Posterior cingulate gyrus (tissue), 11 donors: ENCODE measurements at places on chromosomes 6 and 20.

GRCh38 chr6:51466427-51466826 lies 621.0 kb downstream of the PKHD1 start:
- no peak for DNase-seq

GRCh38 chr20:56245761-56246160 lies 2.8 kb upstream of the MC3R start:
- DNase-seq: no peak

GRCh38 chr6:35677456-35677855 lies 11.3 kb downstream of the FKBP5 start:
- no peak for DNase-seq

- DNase-seq: no peak
Measured at GRCh38 chr20:48751871-48752270, 75.9 kb downstream of the PREX1 start.

DNA sequence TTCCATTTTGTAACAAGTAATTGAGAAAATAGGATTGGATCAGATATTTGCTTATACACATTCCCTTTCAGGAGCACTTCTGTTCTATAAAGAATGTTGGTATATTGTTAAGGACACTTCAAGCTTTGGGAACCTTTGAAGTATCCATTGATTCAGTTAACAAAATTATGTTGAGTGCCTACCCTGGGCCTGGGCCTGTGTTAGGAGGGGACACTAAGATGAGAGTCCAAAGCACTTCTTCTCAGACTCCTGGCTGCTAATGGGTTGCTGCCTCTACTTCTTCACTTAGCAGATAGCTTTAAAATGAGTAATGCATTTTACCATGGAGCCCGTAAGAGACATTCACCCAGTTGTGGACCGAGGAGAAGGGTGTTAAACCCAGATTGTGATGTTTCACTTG lies 40.3 kb downstream of the PTPN1 start:
- DNase-seq: no peak

DNA sequence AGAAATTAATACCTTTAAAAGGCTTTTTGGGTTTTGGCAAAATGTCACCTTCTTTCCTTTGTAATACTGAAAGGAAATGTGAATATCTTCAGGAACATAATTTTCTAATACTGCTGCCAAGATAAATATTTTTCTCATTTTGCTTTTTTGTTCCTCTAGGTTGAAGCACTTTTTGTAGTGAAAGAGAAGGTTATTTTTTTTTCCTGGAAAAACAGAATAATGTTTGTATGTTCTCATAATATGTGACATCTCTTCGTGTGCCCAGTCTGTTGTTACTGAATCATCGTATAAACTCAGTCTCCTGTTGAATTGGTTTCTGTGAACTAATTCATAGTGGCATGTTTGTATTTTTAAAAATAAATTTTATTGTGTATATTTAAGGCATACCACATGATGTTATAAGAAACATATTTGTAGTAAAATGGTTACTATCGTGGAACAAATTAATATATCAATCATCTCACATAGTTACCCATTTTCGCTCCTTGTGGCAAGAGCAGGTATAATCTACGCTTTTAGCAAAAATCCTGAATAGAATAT lies 74.4 kb downstream of the SH3BGRL2 start:
- DNase-seq: no peak

GRCh38 chr6:50822078-50822476 lies 3.4 kb downstream of the TFAP2B start:
- no peak for DNase-seq

DNA sequence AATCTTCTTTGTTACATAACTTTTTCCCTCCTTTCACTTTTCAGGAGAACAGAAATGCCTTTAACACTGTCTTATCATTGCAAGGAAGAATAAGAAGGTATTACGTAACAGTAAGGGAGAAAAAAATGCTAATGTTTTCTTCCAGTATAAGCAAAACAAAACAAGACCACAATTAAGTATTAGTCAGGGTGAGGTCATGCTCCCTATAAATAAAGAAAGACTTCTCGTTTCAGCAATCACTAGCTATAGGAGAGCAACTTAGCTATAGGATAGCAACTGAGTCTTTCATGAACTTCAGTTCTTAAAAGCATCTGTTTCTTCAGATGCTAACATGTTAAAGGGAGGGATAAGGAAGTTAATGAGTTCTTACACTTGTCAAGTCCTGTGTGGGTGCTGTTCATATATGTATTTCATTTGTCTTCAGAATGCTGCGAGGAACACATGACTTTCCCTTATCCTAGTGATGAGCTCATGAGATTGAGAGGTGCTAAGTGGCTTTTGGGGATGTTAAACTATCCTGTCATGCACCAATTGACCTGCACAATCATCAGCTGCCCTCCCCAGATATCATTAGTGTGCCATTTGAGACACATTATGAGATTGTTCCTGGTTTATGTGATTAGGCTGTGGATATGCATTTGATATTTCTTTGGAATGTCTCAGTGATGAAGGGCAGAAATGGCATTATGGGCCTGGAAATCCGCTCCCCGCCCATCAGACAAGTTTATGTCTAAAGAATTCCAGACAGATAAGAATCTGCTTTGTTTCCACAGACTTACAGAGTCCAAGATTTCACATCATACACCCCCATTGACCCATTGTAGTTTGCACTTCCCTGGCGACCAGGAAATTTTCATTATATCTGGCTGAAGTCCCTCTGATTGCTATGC lies 37.5 kb downstream of the LAMA4 start:
- DNase-seq: no peak

GRCh38 chr20:59069026-59069425 lies 26.4 kb upstream of the PRELID3B start:
- no peak for DNase-seq

- no peak for DNase-seq
Measured at GRCh38 chr20:4220756-4221155, 205.4 kb upstream of the RNF24 start.

GRCh38 chr20:32971703-32972161 lies 32.5 kb downstream of the SUN5 start:
- DNase-seq: no peak

DNA sequence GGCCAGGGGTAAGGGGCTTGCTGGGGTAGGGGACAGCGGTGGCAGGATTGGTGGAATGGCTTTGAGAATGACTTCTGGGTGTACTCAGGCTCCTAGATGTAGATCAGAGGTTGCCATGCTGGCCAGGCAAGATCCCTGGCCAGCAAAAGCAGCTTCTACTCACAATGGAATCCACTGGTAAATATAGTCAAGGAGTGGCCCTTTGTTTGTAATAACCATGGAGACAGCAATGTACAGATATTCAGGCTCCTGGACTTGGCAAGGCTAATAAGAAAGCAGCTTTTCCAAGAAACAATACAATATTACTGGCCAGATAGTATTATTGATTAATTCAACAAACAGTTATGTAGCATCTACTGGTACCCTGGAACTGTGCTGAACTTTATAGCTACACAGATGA lies 37.9 kb downstream of the CDH26 start:
- peak; percentile 39 for DNase-seq

DNA sequence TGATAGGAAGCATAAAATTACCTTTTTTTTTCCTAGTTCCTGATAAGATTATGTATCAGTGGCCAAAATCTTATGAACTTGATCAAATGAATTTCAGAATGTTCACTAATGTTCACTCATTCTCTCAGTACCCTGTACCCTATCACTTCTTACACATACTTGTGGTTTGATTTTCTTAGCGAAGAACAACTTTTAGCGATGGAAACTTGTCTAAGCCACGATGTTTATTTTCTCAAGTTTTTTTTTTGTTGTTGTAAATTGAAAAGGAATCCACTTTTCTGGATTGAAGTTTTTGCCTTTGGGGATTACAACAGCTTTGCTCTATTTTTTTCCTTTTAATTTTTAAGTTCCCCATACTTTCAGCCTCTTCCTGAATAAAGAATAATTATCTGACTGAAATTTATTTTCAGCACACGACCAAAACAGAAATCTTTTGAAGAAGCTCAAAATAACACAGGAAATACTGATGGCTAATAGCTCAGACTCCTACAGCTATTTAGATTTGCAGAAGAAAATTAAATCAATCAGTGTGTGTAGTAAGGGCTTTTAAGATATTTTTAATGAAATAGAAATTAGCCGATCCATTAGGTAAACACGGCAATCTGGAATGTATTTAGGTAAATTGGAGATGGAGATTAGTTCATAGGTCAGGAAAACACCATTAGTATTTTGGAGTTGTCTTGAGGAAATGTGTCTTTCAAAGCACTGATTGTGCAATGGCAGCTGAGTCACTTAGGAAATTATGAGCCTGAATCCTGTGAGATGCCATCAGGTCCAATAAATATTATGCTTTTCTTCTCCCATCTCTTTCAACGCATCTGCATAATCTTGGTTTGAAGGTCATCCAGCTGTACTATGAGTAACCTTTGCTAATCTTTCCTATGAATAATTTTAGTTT lies 217.5 kb downstream of the GJA1 start:
- DNase-seq: no peak

GRCh38 chr6:109508166-109508860 lies 25.3 kb upstream of the ZBTB24 start:
- no peak for DNase-seq

- no peak for DNase-seq
Measured at GRCh38 chr6:39074486-39074885, 25.9 kb downstream of the GLP1R start.

GRCh38 chr6:157403686-157404051 lies 22.7 kb downstream of the ZDHHC14 start:
- no peak for DNase-seq

DNA sequence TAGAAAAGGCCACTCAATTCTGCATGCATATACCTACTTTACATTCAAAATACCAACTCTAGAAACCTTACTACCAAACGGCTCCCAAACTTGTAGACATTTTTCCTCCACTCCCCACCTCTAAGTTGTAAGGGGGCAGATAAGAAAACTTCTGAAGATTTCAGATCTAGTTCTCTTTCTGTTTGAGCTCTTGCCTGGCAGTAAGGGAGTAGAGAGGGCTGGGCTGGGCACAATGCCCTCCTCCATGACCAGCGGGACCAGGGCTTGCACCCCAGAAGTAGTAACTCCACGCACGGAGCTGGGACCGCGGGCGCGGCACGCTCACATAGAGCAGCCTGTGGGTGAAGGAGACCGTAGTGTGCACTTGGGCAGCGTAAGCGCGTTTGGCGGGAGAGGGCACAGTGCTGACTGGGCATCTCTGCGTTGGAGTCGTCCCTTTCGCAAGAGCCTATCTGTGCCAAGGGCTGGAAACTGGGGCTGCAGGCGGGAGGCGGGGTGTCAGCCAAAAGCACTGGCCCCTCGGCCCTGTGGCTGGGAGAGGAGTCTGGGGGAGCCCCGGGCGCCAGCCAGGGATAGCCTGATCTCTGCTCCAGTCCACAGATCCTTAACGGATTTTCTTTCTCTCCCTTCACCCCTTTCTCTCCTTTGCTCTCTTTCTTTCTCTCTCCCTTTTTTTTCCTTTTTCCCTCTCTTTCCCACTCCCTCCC lies 32.4 kb downstream of the PHACTR1 start:
- DNase-seq: no peak

GRCh38 chr20:14764511-14765369 lies 427.3 kb upstream of the FLRT3 start:
- no peak for DNase-seq
